AG04449 (cell line): ENCODE measurements at places on chromosomes 11 and 22.

DNA sequence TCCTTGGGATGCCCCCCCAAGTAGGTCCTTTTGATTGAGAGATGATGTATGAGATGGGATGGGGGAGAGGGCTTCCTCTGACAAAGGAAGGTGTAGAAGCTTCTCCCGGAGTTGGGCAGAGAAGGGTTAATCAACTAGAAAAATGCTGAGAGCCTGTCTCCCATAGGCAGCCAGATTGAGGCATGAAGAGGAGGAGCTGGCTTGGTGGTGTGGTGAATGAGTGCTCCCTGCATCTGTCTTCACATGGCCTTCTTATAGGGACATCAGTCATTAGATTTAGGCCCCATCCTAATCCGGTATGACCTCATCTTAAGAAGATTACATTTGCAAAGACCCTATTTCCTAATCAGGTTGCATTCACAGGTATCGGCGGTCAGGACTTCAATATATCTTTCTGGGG is 61.1 kb downstream of the NFAM1 start:
- DNase-seq: no peak

DNA sequence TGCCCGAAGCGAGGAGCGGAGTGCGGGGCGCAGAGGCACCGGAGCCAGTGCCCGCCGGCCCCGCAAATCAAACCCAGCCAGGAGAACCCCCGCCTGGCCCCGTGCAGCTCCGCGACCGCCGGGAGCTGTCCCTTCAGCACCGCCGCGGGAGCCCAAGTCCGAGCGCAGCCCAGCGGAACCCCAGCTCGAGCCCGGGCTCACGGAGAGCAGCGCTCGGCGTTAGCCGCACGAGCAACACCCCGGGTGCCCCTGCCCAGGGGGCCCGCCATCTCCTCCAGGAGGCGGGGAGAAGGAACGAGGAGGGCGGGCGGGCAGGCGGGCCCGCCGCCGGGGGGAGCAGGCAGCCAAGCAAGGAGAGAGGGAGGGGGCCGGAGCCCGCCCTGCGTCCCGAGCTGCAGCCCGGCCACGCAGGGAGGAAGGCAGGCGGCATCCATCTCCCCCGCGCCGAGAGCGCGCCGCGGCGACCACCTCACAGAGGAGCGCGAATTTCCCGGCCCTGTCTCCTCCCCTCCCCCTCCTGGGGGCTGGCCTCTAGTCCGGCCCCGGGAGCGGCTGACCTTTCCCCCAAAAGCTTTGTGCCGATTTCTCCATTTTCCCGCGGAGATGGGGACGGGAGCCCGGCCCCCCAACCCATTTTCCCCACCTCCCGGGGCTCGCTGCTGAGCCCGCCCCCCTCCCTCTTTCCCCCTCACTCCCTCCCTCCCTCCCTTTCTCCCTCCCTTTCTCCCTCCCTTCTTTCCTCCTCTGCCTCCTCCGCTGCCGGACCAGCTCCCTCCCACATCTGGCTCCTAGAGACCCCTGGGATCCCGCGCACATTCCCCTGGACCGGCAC is 621 bp downstream of the KCNC1 start:
- DNase-seq: no peak

GRCh38 chr22:50307890-50308596 is 597 bp upstream of the PLXNB2 start:
- no peak for DNase-seq

- DNase-seq: no peak
Observed at GRCh38 chr11:111360150-111361043, 18.7 kb downstream of the POU2AF1 start.

DNA sequence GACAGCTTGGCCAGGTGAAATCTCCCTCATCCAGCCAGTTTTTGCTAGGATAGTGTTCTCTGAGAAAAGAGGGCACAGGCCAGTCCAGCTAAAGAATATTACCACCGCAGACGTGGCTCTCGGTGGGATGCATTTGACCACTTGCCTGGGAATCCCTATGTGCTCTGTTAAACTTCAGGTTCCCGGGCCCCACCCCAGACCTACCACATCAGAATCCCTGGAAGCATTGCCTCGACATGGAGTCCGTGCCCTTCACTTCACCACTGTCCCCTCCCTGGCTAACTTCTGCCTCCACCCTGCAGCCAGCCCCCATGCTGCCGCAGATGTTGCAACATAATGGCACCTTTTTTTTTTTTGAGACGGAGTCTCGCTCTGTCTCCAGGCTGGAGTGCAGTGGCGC is 56.9 kb upstream of the EMID1 start:
- no peak for DNase-seq

- no peak for DNase-seq
Observed at GRCh38 chr22:50529897-50530579, at the start of gene TYMP. Gene TYMP (minus strand): TSS chr22:50530012. CDS start chr22:50529709, 303 bp downstream.

DNA sequence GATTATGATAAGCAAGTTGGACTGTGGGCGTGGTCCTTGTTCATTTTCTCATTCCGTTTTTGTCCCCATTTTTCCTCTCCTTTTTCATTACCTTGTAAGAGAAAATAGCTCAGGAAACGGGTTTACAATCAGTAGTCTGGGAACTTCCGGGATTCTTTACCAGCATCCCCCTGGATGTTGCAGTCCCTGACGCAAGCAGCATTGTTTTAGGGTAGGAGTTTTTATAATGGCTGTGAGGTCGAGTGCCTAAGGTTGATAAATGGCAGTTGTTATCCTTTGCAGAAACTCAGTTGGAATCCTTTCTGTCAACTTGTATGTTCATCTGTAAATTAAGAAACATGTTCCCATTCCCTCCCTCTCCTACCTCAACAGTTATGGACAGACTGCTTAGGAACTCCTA is 68.3 kb downstream of the ARHGEF12 start:
- no peak for DNase-seq

DNA sequence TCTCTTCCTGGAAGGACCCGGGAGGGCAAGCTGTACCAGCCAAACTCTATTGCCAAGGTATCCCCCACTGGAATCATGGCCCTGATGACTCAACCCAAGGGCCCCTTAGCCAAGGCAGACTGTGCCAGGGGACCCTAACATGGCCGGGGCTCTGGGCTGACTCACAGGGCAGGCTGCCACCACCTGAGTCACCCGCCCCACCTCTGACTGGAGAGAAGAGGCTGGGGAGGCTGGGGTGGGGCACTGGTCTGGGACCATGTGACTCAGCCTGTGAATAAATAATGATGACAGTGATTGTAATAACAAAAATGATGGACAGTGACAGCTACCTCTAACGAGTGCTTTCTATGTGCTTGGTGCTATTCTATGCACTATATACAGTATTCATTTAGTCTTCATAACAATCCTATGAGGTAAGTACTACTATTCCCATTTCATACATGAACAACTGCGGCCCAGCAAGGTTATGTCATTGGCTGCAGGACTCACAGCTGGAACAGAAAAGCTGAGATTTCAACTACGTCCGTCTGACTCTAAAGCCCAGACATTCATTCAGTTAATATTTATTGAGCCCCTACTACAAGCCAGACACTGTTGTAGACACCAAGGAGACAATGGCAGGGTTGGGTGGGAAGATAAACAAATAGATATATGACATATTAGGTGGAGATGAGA is 84.2 kb downstream of the FBXO7 start:
- DNase-seq: no peak

GRCh38 chr11:2804189-2804588 is 81.4 kb downstream of the CDKN1C start:
- no peak for DNase-seq

DNA sequence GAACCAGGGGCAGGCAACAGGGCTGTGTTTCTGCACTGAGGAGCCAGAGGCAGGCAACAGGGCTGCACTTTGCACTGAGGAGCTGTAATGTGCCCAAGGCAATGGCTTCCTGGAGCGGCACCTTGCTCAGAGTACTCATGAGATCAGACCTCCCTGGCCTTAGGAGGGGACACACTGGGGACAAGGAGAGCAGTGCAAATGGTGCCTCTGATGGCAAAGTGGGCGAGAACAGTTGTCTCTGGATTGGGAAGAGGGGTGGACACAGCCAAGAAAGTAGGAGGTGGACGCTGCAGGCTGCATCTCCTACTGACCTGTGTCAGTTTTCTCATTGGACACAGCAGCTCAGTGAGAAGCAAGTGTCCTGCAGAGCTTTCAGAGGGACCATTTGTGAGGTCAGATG is 1443.3 kb downstream of the TBC1D22A start:
- DNase-seq: no peak

DNA sequence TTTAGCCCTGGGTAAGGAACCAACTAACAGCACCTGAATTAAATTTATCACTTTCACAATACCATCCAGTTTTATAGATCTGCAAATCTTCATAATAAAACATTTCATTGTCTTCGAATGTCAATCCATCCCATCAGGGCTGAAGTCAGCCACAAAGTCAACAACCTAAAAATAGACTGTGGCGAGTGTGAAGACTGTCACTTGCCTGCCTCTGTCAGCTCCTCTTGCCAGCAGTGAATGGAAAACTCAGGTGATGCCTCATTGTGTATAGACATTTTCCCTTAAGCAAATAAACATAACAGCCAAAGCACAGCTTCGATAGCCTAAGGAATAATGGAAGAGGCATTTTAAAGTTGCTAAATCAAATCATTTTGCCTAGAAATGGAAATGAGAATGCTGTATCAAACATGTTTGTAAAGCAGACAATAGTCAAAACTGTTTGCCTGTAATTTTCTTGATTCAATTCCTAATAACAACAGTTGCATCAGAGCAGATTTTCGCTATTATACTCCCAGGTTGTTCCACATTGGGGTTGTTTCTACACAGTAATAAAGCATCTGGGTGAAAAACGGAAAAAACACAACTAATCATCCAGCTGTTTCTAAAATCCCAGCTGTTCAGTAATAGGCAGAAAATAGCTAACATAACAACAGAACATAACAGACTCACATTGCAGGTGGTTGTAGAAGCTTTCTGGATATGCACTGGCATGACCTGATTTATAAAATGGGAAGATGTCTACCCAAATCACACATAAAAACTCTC is 15.7 kb downstream of the KCNA4 start:
- DNase-seq: no peak

GRCh38 chr11:134659882-134660281 is 247.8 kb upstream of the B3GAT1 start:
- DNase-seq: no peak

DNA sequence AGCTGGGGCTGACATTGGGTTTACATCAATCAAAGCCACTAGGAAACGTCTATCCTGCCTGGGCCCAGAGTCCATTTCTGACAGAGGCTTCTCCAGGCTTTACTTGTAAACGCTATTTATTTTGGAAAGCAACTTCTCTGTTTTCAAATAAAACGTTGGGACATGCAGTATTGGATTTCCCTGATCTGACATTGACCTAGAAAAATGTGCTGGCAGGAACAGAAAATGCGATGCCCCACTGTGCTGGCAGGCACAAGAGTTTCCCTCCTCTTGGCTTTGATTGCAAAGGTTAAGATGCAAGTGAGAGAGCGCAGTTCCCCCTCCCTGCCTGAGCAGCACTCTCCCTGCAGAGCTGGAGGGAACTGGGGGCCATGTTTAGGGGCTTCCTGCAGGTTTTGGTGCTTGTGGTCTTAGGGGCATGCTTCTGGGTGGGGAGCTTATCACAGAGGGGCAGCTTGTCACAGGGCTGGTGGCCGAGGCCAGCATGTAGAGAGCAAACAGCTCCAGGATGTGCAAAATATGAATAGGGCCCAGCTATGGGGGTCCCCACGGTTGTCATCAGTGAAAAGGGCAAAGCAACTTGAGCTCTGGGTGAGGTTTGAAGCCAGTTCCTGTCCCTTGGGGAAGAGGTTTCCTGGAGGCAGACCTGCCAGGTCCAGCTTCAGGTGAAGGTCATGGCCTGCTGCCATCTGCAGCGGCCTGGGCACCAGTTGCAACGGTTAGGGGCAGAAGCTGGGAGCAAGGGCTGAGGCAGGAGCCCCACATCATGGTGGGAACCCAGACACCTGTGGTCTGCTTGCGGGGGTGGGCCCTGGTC is 42.3 kb upstream of the DKK3 start:
- no peak for DNase-seq

DNA sequence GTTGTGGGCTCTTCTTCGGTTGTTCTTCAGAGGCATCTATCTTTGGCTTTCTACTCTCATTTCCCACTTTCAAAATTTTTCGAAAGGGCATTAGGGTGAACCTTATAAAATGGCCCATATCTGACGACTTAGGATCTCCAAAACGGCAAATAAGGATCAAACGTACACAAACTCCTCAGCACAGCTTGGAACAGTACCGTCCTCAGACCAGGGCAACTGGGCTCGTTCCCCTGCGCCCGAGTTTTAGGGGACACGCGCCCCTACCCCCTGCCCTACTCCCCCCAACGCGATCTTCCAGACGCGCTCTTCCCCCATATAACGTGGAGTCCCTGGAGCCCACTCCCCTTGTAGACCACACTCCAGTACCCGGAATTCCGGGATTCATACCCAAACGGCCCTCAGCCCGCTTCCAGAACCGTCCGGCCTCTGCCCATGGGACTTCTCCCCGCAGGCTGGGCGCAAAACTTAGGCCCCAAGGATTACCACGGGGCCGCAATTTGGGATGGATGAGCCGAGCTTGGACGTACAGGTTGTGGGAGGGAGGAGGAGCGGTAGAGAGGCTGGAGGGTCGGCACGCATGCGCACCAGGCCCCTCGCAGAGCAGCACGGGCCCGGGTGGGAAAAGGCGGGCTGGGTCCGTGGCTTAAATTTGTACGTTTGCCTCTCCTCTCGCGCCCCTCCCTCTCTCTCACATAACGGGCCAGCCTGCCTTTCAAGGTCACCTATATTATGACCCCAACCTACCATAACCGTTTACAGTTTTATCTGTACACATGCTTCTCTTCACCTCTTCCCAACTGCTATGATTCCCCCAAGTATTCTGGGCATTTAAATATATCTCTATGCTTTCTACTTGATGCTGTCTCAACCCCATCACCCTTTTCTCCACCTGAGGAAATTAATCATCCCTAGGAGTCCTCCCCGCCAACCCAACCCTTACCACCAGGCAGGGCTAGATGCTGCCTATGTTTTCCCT is 3.4 kb downstream of the CCDC89 start:
- no peak for DNase-seq

- DNase-seq: no peak
Observed at GRCh38 chr11:59773083-59773440, 17.9 kb downstream of the STX3 start.

GRCh38 chr11:110297726-110298300 is 1.4 kb upstream of the RDX start:
- DNase-seq: no peak

DNA sequence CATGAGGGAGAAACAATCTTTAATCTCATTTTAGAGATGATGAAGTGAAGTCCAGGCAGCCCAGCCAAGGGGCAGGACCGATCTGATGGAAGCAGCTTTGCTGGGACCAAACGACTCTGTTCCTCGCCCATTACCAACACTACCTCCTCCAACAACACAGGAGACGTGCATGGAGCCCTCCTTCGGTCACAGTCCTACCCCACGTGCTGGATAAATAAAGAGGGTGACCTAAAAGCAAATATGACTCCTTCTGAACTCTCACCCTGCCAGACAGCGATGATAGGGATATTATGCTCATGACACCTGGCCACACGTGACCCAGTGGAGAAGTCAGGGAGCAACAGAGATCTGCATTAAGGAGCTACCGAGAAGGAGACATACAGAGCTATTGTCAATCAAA is 26.0 kb downstream of the SCGB1A1 start:
- DNase-seq: no peak

- no peak for DNase-seq
Observed at GRCh38 chr11:80873310-80873999, 1432.6 kb upstream of the TENM4 start.

- no peak for DNase-seq
Observed at GRCh38 chr11:119335655-119336543, 1.6 kb downstream of the RNF26 start.

GRCh38 chr11:82776377-82776776 is 42.7 kb upstream of the FAM181B start:
- DNase-seq: no peak

GRCh38 chr11:34910817-34911216 is 5.4 kb downstream of the APIP start:
- no peak for DNase-seq
